CD4-positive, alpha-beta T cell treated with Interleukin-1 beta for 1 hour (primary cell): ENCODE measurements at places on chromosomes 12 and 14.

GRCh38 chr12:123576611-123577010 is 7.7 kb upstream of the TMED2 start:
- no peak for DNase-seq

DNA sequence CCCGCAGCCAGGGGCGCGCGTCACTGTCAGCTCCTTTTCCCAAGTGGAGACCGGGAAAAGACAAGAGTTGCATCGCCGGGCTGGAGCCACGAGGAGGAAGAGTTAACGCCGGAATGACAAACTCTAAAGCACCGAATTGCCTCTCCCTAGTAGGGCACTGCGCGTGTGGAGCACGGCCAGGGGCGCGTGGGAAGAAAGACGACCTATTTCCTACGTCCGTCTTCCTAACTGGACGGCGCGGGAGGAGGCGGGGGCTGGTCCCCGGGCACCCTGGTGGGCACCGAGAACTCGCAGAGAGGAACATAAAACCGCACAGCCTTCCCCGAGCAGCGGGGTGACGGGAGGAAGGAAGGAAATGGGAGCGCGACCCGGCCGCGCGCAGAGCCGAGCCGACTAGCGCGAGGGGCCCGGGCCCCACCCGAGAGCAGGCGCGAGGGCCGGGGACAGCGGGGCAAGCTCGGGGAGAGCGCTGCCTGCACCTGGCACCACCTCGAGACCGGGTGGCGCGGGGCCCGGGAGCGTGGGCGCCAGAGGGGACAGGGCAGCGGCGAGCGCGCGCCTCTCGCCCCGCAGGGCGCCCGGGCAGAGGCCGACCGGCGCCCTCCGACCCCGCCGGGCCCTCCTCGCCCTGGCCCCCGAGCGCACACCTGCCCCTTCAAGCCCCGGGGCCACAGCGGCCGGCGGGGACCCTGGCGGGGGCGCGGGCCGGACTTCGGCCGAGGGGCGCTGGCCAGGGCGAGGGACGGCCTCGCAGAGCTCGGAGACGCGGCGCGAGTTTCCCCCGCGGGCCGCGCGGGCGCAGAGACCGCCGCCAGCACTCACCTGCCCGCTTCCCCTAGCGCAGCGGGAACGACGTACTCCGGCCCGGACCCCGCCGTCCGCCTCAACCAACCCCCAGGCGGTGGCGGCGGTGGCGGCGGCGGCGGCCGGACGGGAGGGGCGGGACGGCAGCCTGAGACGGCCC is at the start of gene SETD3:
SETD3 (minus strand) TSS at position 954 of the 964 bp plus-strand sequence. CDS start 15,054 bp downstream, outside the sequence.
- peak; percentile 15 for DNase-seq

DNA sequence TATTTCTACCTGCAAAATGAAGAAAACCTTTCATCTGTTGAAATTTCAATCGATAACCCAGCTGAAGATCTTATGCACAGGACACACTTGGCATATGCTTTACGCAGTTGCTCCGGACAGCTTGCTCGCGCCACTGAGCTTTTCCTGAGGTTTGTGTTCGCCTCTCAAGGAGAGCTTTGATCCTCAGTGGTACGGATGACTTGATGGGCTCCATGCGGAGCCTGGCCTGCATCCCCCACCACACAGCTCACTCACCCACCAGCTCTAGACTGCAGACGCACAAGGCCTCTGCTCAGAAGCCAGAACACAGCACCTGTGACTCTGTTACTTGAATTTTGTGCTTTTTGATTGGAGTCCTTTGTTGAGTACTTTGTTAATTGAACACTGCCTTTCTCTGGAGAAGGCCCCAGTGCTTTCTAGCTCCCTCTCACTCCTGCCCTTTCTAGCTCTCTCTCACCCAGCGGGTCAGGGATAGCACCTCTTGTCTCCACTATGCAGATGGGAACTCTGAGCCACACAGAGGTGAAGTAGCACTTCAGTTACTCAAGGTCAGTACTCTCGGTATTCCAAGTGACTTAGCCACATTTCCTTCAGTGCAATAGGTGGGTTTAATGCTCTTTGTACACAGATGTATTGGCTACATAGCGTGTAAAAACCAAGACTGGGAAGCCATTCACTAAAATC is 52.1 kb downstream of the TBC1D30 start:
- DNase-seq: no peak

GRCh38 chr14:73231981-73232851 is 5.1 kb upstream of the PAPLN start:
- DNase-seq: no peak

DNA sequence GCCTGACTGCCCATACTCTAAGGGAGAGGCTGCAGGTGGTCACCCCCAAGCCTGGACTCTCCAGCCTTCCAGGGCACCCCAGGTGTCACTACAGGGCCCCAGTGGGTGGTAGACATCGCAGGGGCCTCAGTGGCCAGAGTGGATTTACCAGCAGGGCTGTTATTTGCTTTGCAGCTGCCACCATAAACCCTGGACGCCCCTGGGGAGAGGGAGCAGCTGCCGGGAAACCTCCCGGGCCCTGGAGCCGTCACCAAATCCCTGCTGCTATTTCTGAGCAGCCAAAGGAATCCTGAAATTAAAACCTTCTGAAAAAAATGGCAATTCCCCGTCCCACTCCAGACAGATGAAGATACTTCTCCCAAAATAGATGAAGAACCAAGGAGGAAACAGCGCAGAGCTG is 13.9 kb downstream of the TMEM119 start:
- no peak for DNase-seq

DNA sequence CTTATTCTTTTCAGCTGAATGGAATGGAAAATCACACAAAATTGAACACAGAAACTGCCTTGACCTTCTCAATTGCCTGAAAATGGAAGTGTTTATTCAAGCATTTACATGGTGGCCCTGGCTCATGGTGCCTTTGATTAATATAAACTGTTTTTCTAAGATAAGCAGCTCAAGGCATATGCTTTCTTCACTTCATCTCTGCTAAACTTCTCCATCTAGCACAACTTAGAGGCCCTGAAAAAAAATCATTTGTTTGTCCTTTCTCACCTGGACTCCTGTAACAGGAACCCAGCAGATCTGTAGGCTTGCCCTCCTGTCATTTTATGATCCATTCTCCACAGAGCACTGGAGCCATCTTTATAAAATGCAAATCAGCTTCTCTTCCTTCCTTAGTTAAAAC is 117.5 kb upstream of the KRR1 start:
- DNase-seq: no peak

DNA sequence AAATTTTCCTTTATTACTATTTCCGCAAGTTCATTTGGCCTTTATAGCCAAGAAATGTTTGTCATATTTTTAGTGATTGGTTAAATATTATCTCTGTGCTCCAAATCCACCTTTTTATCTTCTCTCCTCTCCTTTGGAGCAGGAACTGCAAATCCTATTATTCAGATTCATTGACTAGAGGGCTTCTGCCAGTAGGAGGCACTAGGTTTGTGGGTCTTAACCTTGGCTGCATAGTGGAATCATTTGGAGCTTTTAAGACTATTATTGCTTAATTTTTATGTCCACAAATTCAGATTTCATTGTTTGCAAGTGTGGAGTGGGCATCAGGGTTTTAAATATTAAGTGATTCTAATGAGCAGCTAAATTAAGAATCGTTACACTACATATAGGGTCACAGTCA is 75.3 kb upstream of the SYT10 start:
- DNase-seq: no peak

DNA sequence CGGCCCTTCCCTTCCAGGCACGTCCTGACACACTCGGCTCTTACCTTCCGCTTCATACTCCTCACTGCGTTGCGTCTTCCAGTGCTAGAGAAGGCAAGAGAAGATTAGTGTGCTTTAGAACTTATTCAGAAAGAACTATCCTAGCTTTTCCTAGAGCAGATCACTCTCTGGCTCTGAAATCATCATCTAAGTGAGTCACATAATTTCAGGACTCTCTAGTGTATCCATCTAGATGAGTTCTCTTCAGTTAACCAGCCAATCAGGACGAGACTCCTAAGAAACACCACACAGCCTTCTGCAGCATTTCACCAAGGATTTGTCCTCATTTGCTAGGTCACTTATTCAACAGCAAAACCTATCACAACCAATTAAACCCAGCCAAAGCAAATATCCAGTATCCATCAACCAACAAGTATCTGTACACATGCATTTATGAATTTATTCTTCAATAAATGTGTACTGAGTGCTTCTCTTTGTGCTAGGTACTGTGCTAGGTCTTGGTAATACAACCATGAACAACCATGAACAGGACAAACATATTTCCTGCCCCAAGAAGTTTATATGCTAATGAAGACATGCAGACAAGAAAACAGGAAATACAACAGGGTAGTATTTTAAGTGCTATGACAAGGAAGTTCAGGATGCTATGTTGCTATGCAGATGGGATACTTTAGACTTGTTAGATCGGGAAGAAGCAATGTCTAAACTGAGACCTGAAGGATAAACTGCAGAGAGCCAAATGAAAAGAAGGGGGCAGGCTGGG is 52.1 kb downstream of the NIN start:
- no peak for DNase-seq

GRCh38 chr14:50417853-50418252 is 21.2 kb upstream of the CDKL1 start:
- no peak for DNase-seq

- no peak for DNase-seq
Observed at GRCh38 chr14:84988357-84988756, 541.6 kb upstream of the FLRT2 start.

GRCh38 chr14:76984787-76985375 is 43.6 kb downstream of the IRF2BPL start:
- DNase-seq: no peak

DNA sequence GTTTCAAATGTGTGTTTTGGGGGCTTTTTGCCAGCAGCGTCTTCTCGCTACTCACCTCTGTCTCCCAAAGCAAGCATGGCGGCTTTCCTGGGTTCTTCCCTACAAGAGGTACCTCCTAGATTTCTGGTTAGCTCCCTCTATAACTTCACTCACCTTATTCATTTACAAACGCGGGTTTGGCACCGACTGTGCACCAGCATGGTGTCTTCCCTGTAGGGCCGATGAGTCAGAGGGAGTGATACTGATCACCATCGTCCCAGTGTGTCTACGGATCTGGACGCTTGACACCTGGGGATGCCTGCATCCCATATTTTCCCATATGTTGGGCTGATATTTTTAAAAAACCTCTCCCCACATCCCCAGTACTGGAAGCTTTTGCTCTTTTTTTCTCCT is 8.0 kb upstream of the SERPINA12 start:
- DNase-seq: no peak

DNA sequence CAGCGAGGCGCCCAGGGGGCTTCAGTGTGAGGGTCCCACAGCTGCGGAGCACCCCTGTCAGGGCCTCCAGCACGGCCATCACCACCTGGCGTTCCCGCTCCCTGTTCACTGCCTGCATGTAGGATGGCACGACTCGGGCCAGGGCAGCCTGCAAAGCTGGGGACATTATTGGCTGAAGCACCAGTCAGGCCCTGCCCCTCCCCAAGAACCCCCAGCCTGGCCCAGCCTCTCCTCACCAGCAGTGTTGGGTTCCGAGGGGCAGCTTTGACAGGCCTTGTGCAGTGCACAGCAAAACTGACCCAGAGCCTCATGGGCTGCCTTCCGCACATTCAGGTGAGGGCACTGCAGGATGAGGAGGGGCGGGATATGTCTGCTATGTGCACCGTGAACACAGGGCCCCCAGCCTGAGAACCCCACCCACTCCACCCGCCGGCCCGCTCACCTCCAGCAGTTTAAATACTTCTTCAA is 5.6 kb downstream of the IPO4 start:
- DNase-seq: no peak

DNA sequence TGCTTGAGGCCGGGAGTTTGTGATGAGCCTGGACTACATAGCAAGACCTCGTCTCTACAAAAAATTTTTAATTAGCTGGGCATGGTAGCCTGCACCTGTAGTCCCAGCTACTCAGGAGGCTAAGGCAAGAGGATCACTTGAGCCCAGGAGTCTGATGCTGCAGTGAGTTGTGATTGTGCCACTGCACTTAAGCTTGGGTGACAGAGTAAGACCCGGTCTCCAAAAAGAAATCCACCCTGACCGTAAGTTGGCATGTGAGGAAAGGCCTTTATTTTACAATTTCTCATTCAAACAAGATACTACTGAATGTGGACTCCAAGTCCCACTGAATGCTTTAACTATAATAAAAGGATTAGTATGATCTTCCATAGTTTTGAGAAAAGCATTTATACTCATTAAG is 27.3 kb downstream of the PSMA6 start:
- no peak for DNase-seq

DNA sequence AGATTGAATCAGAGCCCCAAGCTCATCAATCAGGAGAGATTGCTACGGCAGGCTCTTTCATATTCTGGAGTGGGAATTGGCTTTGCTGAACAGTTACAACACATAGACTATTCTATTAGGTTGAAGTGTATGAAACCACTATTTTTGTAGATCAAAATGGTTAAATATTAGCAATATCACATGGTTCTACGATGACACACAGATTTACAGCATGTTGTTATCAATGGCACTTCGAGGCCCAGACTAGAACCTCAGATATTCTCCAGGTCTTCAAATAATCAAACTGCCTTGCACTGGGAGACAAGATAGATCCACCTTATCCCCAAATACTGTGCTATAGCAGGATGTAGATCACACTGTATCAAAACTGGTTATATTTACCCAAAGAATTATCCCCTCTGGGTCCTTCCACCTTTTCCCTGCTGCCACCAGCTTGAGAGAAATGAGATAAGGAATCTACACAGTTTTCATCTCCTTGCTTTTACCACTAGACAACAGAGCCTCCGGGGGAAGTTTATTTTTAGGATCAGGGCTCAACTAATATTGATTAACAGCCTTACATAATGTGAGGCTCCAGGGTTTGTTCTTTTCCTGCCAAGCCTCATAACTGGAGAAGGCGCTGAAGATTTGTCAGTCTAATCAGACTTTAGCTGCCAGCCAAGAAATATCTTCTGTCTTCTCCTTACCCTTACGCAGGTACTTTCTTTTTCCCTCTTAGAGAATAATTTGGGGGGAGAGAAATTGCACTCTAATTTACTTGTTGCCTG is 507.1 kb downstream of the DIO2 start:
- DNase-seq: no peak

DNA sequence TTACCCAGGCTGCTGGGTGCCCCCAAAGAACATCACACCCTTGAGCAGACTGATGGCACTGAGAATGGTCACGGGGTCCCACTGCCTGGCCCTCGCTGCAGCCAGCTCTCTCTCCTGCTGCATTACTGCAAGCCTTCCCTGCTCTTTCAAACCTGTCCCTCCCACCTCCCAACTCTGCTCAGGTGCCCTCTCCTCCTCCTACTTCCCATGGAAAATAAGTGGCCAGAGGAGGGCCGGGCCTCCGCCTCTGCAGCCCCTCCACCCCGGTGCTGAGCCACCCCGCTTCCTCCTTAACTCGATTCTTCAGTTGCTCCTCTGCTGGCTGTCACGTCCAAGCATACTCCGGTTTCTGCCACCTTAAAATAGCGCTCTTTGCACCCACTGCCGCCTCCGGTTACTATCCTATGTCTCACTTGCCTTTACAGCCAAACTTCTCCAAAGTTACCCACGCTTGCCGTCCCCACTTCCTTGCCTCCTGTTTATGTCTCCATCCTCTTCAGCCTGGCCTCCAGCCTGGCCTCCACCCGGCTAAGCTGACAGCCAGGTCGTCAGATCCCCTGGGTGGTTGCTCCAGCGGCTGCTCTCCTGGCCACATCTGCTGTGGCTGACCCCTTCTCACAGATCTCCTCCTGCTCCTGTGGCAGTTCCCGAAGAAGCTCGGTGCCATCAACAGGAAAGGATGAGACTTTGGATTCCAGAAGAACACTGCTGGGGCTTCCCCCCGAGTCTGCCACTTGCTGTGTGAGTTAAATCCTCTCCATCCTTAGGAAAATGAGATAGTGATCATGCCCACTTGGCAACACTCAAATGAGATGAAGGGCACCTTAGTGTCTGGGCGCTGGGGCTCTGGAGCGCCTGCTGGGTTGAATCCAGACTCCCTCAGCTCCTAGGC is 7.7 kb downstream of the SMIM41 start:
- no peak for DNase-seq

GRCh38 chr12:19644571-19644970 is 205.3 kb downstream of the AEBP2 start:
- DNase-seq: no peak
